ENCODE measurements at places on chromosomes 3 and 15.

- no peak for DNase-seq
Measured at GRCh38 chr3:159938714-159939113, 49.9 kb upstream of the IL12A start.

GRCh38 chr3:184156522-184156955 lies 1.4 kb downstream of the DVL3 start:
- no peak for DNase-seq

- no peak for DNase-seq
Measured at GRCh38 chr3:127289706-127290575, 2.1 kb upstream of the PRR20G start.

GRCh38 chr15:66770518-66771350 lies 68.7 kb downstream of the SMAD6 start:
- DNase-seq = no peak

GRCh38 chr3:128581566-128581965 lies 69.1 kb downstream of the RPN1 start:
- no peak for DNase-seq

DNA sequence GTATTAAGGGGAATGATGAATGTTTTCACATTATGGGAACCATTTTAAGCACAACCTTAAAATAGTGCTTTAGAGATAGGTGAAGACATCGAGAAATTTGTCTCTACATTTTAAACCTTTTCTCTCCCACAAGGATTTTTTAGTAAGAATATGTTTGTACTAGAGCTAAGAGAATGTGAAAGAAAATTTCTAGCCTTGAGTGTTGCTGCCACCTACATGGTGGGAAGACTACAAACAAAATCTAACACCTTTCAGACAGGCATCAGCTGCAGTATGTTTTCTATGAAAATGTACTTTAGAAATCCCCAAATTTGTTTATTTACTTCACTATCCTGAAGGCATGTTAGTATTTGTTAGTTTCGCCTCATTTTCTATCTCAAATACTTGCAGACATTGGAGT lies 247.4 kb downstream of the WDR72 start:
- no peak for DNase-seq

DNA sequence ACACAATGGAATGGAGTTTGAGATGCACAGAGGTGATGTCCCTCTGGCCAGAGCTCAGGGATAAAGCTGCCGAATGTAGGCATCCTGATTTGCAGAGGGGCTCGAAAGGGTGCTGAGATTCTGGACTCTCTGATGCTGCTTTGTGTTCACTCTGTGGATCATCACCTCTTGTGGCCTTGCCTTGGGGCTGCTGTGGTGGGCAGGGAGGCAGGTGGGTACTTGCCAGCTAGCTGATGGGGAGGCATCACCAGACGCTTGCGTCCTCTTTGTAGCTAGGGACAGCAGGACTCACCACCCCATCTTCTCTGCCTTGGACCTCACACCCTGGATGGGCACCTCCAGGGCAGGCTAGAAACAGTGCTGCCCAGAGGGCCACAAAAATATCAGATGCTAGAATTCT lies 14.6 kb upstream of the RASGRF1 start:
- no peak for DNase-seq
